AML-193 (cell line): ENCODE measurements at places on chromosomes 6 and 20.

DNA sequence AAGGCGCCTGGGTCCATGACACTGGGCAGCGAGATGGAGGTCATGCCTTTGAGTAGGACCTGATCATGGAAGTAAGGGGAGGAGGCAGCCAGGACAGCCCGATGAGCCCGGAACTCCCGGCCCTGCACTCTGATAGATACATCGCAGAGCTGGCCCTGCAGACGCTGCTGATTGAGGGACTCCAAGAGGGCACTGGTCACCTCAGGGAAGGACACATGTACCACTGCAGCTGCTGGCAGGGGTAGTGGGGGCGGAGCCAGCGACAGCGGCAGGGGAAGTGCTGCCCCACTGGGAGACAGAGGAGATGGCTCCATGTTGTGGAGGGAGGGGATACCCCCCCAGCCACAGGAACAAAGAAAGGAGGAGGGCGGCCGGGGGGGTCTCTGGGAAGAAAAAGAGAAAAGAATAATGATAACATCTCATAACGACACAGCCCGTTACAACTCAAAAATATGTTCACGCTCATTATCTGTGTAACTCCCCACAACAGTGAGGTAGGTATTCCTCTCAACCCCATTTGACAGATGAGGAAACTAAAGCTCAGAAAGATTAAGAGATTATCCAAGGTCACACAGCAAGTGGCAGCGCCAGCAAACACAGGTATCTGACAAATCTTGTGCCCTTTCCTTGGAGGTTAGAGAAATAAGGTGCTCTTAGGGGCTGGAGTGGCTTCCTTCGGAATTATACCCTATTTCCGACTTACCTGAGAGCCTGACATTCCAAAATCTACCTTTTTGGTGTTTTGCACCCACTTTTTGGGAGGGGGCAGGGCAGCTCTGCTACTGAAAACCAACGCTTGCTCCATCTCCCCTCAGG, 733 bp downstream of the ZBTB22 start:
- DNase-seq: no peak

DNA sequence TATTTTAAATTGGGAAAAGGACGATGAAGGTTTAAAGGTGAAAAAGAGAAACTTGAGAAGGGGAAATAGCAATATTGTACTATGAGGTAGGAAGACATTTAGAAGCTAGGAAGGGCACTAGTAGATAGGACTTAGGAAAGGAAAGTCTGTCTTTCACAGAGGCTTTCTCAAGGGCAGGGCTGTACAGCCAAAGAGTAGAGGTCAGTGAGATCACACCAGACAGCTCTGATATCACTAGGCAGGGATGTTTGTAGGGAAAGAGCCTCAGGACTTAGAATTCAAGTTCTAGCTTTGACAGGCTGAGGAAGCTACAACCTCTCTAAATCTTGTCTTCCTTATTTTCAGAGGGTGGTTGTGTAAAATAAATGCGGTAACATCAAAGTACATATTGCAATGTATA, 160.4 kb upstream of the SLC22A16 start:
- no peak for DNase-seq

DNA sequence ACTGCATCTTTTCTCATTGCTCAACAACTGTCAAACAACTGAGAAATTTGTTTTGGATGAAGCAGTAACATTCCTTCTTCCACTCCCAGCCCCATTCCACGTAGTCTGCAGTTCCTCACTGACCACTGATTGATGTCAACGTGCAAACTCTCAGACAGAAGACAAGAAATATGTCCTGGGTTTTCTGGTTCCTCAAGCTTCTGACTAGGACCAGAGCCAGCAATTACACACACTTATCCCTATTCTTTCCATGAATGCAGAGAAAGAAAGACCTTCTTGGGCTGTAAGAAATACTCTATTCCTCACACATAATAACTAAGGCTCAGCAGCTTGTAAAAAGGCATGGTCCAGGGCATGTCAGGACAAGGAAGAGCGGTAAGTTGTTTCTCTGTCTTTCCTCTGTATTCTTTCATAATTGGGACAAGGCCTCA, 790.1 kb upstream of the SLC35B3 start:
- no peak for DNase-seq

GRCh38 chr6:28814032-28814976, 109.5 kb downstream of the TRIM27 start:
- no peak for DNase-seq

GRCh38 chr6:146693342-146693741, 94.6 kb downstream of the ADGB start:
- no peak for DNase-seq

DNA sequence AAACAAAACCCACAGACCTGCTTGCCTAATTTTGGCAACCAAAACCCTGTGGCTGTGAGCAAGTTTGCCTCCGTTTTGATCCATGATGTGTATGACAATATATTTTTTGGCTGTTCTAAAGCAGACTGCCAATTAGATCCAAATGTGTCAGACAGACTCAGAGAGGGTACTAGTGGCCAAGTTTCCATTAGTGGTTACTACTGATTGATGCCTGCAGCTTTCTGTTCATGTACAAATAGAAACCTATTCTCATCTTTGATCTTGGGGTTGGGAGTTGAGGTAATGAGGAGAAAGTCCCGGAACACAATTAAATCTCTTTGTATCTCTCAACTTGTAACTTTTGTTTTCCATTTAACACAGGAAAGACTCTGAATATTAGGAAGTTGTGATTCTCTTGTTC, 100.9 kb downstream of the RNF144B start:
- no peak for DNase-seq

DNA sequence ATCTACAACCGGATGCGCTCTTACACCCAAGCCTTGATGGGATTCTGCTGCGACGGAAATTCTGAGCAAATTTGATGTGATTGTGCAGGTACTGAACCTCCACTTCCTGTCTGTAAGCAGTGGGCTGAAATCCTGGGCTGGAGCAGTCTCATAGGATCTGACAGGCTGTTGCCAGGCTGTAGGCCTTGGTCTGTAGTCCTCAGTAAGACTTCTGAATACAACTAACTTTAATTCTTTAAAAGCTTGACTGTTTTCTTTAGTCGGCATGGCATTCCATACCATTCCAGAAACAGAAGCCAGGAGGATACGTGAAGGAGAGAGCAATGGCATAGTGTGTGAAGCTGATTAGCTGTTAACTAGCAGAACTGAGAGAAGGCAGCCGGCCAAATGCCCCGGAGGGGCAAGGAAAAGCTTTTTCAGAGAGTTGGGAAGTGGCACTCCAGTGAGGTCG, 68.3 kb downstream of the ADTRP start:
- no peak for DNase-seq

- DNase-seq: no peak
Observed at GRCh38 chr6:54037277-54037779, 73.9 kb upstream of the MLIP start.

DNA sequence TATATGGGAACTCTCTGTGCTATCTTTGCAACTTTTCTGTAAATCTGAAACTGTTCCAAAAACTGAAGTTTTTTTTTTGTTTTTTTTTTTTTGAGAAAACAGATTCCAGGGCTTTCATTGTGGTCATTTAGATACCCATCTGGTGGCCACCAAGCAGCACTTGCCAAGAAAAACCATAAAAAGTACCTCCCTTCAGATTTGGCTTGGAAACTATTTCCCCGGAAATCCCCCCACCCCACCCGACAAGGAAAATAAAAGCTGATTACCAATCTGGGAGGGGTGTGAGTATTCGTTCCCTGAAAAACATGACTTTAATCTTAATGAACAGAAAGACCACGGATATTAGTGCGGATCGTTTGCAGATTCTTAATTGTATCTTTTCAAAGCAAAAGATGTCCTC, 1.9 kb downstream of the NFATC2 start:
- no peak for DNase-seq
